ENCODE measurements at places on chromosomes 3 and 15.

GRCh38 chr3:36740787-36741186, 23.6 kb downstream of the DCLK3 start:
- DNase-seq: no peak

GRCh38 chr3:196207159-196207832, 3.9 kb downstream of the ZDHHC19 start:
- no peak for DNase-seq

GRCh38 chr15:61229883-61230180, 730 bp upstream of the RORA start:
- no peak for DNase-seq

DNA sequence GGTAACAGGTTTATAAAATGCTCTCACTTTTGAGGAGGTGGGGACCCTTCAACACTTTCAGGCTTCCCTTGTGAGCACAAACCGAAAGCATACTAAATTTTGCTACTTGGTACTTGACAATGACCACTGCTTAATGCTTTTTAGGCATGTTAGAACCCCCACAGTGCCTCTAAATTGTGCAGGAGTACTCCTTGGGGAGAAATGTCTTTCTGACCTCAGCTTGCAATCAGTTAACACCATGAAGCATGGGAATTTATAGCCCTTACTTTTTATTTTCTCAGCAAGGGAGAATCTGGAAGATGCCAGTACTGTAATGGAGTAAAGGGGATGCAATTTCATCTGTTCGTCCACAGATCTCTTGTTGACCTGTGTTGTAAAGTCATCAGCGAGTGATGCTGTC, 308.9 kb upstream of the TBC1D5 start:
- DNase-seq: no peak

DNA sequence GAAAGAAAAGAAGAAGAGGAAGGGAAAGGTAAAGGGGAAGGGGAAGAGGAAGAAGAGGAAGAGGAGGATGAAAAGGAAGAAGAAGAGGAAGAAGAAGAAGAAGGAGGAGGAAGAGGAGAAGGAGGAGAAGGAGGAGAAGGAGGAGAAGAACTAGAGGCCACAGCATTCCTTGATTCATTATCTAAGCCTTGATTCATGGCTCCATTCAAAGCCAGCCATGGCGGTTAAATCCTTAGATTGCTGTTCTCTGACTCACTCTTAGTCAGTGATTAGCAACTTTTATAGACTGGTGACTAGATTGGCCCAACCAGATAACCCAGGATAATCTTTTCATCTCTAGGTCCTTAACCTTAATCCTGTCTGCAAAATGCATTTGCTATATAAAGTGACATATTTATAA, 47.6 kb downstream of the OSTN start:
- no peak for DNase-seq

DNA sequence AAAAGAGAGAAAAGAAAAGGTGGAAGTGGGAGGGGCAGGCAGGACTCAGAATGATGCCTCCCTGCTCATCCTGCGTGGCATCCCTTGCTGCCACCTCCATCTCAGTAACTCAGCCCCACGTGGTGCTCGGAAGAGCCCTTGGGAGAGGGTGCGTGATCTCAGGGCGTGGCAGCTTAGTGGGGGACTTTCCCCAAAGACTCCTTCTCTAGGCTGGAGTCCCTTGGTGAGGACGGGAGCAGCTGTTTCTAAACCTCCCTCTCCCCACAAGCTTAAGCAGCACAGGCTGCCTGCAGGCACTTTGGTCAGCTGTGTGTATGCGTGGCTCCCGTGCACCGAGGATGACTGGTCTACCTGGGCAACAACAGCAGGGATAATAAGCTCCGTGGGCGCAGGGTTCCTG, 7.4 kb upstream of the ANPEP start:
- DNase-seq: no peak

- DNase-seq: no peak
Observed at GRCh38 chr15:77986891-77987764, 90.4 kb downstream of the TBC1D2B start.

DNA sequence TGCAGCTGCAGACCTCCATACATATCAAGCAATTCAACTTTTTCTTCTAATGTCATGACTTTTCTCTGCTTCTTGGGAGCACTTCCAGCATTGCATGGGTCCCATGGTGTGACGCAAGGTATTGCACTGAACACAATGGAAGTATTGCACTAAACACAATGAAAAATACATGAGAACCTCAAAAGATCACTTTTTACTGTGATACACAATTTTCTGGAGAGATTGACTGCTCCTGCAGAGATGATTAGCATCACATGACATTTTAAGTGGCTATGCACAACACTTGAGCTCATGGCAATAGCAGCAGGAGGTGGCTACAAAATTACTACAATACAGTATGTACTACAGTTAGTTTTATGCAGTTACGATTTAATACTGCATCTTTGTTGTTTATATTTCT, 113.5 kb upstream of the BHLHE40 start:
- no peak for DNase-seq

- no peak for DNase-seq
Observed at GRCh38 chr3:155958676-155959075, 88.2 kb downstream of the GMPS start.

DNA sequence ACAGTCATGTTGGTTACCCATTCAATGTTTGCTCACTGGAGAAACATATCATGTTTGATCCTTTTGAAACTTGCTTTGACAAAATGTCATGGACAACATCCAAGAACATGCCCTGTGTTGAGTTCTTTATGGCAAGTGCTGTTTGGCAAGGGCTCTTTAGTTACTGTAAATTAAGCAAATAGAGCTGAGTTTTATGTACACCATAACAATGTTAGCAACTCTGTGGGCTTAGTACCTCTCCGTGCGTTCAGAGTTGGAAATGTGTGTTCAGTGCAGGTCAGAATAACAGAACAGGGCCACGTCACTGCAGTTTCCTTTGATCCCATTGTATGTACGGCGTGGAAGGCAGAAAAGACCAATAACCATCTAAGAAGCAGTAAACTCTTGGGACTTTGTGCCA, 132.5 kb downstream of the MYRIP start:
- DNase-seq: no peak

DNA sequence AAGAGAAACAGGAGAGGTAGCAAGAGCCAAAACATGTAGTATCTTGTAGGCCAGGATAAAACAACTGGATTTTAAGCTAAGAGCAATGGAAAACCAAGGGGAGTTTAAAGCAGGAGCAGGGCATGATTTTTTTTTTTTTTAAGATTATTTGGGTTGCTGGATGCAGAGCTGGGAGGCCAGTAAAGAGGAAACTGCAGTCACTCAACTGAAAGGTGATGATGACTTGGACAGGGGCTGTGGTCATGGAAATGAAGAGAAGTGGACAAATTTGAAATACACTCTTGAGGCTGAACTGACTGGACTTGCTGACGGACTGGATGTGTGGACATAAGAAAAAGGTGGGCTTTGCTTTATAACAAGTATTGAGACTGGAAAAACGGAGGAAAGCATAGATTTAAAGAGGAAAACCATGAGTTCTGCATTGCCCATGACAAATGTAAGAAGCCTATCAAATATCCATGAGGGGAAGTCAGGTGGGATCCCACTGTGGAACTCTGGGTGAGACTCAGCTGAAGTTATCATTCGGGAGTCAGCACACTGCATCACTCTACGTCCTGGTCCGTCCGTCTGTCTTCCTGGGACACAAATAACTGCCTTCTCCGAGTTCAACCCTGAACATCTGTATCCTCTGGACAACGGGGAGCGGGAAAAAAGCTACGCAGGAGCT, 688 bp downstream of the XPC start:
- no peak for DNase-seq

- DNase-seq: no peak
Observed at GRCh38 chr3:170354760-170355159, 2.8 kb upstream of the SKIL start.

GRCh38 chr3:136350132-136350531, 100.0 kb downstream of the PCCB start:
- DNase-seq: no peak

DNA sequence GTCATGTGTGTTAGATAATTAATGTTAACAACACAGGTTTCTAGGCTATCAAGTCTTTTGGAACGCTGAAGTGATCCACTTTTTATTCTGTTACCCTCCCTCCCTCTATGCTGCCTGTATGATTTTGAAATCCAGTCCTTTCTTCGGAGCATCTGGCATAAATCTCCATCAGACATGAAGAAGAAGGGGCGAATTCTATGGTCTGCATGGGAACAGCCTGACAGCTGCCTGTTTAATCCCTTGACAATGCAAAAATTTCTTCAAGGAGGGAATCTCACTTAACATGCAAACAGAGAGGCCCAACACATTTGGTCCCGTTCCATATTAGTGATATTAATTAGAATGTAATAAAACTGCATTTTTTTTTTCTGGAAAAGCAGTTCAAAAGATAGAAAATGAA, 145.2 kb downstream of the VGLL3 start:
- no peak for DNase-seq

GRCh38 chr3:45679805-45680204, 9.4 kb upstream of the SACM1L start:
- DNase-seq: no peak
